ENCODE measurements at places on chromosomes 5 and 9. TPM values are rescaled to one million over a fixed set of nuclear protein-coding genes. Genes with fewer than 3 reads are reported as not detected.

GRCh38 chr5:57246426-57246825 is 72.6 kb downstream of the GPBP1 start:
- no peak for DNase-seq

GRCh38 chr5:172721455-172722326 is 49.3 kb downstream of the DUSP1 start:
- DNase-seq: peak; percentile 42

GRCh38 chr5:78527054-78527859 is 121.3 kb downstream of the LHFPL2 start:
- DNase-seq: peak; percentile 94

DNA sequence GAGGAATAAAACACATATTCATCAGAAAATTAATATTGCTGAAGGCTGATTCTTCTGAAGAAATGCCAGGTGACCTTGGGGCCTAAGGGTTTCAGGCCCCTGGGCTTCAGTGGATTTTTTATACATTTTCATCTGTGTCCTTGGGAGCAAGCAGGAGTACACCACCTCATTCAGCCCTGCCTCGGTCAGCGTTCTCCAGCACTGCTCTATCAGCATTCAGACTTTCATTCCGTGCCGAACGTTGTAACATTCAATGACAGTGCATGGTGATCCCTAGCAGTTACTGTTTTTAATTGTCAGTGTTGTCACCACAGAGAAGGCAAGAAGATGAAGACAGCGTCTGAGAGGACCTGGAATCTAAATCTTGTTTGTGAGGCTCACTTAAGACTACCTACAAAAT is 490.4 kb downstream of the DNAH5 start:
- no peak for DNase-seq

DNA sequence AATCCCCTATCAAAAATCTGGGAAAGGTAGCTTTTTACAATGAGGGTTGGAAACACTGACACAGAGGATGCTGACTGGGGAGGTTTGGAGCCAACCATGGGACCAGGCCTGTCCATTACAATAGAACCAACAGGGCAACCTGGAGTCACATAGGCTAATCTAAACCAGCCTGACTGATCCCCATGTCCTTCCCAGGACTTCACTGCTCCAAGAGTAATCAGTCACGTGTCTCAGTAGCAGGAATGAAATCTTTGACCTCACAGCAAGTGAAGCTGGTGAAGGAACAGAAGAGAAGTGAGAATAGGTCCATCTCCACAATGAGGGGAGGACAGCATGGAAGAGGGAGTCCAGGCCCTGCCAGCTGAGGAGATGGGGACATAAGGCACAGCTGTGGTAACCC is 16.0 kb upstream of the GLRX start:
- DNase-seq: no peak

DNA sequence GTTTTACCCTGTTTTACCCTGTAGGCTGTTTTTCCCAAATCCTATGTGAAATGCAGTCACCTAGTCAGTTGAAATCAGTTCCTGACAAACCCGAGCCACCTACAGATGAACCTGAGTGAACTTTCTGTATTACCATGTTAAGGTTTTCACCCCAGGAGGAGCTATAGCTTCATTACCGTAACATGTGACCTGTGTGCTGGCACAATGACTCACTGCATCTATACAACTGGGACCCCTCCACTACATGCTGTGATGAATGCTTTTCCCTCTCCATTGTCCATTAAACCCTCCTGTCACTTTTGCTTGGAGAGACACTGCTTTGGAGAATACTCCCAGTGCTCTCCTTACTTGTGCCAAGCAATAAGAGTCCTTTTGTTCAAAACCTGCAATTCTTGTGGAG is 1974.8 kb downstream of the EFNA5 start:
- no peak for DNase-seq

Gene OTP
- not detected for total RNA-seq

- peak; percentile 26 for DNase-seq
Measured at GRCh38 chr5:91103353-91104061, 279.6 kb downstream of the ARRDC3 start.

Gene CD72
- 0.36 TPM for total RNA-seq

Gene GGTA1
- not detected for total RNA-seq

DNA sequence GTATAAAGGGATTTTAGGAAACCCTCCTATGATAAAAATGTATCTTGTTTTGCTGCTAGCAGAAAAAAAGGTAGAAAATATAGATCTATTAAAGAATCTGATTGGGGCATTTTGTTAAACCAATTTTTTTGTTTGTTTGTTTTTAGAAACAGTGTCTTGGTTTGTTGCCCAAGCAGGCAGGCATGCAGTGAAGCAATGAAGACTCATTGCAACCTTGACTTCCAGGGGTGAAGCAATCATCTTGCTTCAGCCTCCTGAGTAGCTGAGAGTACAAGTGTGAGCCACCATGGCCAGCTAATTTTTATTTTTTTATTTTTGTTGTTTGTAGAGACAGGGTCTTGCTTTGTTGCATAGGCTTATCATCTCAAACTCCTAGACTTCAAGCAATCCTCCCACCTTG is 755.8 kb upstream of the EDIL3 start:
- DNase-seq: no peak

DNA sequence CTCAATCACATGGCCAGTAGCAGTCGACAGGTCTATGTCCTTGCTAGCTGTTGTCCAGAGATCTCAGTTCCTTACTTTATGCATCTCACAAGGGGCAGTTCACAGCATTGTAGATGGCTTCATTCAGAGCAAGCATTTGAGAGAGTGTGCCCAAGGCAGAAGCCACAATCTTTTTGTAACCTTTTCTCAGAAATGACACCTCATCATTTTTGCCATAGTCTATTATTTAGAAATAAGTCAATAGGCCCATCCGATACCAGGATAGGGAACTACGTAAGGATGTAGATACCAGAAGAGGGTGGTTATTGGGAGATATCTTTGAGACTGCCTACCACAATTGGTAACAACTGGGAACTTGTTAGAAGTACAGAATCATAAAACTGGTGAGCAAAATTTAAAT is 37.1 kb downstream of the LURAP1L start:
- DNase-seq: no peak

Gene AK6
- 38.6 TPM for total RNA-seq

Gene GPR21
- 0.28 TPM for total RNA-seq
